ENCODE measurements at places on chromosomes 16 and 17.

DNA sequence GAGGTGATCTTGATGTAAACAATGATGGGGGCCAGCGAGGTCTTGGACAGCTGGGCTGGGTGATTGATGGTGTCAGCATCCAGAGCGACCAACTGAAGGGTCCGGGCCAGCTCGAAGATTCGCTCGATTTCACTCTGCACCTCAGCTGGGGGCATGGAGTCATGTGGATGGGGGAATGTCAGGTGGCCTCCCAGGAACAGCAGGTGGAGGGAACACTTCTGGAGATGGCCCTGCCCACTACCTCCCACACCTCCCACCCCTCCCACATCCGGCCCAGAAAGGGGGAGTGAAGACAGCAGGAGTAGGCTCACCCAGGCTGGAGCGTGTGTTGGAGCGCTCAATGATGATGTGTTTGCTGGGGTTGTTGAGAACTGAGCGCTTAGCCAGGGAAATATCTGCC, 13.7 kb downstream of the CACNB1 start:
- DNase-seq = no peak

GRCh38 chr16:83704656-83705055, 103.1 kb upstream of the HSBP1 start:
- no peak for DNase-seq

- no peak for DNase-seq
Measured at GRCh38 chr16:80655751-80656150, 115.0 kb downstream of the DYNLRB2 start.

GRCh38 chr17:45823598-45823997, 21.1 kb upstream of the SPPL2C start:
- DNase-seq = no peak

DNA sequence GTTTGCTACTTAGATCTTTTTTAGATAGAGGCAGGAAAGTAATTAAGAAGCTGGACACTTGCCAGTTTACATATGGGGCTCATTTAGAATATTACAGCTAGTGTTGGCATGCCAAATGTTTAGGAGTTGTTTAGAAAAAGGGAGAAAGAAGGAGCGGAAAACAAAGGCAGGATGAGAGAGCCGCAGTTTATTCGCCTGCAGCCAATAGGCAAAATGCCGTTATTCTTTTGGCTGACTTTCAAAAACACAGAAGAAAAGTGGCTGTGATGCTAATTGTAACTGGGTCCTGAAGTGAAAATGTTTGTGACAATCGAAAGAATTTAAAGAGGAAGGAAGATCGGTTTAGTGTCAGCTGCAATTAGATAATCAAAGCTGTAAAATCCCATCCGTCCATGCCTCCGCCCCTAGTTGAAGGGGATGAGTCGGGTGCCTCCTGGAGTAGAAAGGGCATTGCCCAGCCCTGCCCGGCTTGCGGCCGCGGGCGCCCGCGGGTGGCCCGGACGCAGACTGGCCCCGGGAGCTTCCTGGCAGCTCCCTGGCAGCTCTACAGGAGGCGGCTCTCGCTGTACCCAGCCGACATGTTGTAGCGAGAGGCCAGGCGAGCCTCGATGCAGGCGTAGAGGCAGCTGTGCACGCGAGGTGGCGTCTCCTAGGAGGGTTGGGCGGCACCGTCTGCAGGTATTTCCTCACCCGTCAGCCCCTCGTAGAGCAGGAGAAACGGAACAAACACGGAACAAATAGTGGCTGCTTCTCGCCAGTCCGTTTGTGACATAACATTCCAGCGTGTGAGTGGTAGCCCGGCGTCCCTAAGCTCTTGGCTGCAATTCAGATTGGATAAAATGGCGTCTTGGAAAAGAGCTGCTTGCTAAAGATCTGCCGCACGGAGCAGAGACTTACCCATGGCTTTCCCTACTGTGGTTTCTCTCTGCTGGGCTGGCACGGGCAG, 82.2 kb downstream of the TNRC6C start:
- DNase-seq = no peak

- no peak for DNase-seq
Measured at GRCh38 chr16:27214084-27214961, 11.0 kb downstream of the KDM8 start.

DNA sequence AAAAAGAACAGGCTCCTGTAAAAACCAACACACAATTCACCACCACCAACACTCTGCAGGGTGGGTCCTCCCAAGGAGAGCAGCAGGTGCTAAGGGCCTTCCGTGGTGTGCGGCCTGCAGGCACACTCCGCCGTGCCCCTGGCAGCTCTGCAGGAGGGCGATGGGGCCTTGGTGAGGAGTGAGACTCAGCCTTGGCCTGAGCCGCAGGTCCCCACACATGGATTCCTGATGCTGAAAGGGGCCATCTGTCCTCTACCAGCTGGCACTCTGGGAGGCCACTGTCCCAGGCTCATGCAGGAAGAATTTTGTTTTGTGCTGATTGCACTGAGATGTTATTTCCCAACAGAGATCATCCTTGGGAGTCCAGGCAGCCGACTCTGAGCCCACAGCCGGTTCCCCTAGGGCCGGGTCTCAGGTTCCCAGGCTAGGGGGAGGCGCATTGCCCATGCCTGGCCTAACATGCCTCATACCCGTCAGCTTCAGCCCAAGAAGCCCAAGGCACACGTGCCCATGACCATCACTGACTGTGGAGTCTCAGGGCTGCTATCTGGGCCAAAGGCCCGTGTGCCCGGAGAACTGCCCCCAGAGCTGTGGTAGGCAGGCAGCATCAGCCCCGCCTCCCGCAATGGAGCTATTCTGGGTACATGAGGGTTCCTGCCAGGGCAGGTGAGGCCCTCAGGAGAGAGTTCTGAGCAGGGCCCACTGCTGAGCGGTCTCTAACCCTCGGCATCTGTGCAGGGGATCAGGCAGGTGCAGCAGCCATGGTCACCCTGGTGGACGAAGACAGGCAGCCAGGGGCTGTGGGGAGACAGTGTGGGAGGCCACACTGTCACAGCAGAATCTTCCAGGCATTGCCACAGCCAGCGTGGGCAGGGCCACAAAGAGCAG, 97.9 kb upstream of the ZNF469 start:
- DNase-seq = no peak

DNA sequence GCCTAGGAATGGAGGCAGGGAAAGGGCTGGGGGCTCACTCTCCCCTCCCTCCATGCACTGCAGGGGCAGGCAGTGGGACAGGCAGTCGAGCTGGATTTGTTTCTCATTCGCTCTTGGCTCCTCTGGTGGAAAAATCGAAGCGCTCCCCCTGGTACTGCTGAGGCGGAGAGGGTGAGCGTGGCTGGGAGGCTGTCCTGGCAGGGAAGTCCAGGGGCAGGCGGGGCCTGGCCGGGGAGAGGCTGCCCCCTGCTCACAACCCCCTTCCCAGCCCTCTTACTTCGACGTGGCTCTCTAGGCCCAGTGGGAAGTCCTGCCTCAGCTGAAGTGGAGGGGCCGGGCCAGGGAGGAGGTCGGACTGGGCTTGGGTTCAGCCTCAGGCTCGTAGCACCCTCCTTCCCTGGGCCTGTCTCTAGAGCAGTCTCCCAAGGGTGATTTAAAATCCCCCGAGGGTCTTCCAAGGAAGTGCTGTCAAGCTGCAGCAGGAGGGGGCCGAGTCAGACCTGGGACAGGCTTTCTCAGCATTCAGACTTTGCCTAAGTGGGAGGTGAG, 16.5 kb upstream of the TMEM92 start:
- no peak for DNase-seq

GRCh38 chr17:2207815-2208515, 95.6 kb downstream of the SMG6 start:
- DNase-seq = no peak

- no peak for DNase-seq
Measured at GRCh38 chr17:72976971-72977770, 115.3 kb downstream of the SLC39A11 start.

DNA sequence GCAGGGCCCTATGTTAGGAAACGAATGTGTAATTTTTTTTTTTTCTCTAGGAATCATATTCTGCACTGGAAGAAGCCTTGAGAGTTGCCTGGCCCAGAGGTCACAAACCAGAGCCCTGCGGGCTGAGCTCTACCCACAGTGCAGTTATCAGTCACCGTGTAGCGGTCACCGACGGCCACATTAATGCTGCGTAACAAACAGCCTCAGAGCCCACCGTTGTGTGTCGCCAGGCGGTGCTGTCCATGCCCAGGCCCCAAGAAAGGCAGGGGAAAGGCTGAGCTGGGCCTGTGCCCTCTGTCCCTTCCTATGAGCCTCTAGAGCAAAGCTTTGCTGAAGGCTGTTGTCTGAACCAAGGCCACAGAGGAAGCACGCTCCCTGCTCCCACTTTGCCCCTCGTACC, 4.5 kb upstream of the LMF1 start:
- no peak for DNase-seq

DNA sequence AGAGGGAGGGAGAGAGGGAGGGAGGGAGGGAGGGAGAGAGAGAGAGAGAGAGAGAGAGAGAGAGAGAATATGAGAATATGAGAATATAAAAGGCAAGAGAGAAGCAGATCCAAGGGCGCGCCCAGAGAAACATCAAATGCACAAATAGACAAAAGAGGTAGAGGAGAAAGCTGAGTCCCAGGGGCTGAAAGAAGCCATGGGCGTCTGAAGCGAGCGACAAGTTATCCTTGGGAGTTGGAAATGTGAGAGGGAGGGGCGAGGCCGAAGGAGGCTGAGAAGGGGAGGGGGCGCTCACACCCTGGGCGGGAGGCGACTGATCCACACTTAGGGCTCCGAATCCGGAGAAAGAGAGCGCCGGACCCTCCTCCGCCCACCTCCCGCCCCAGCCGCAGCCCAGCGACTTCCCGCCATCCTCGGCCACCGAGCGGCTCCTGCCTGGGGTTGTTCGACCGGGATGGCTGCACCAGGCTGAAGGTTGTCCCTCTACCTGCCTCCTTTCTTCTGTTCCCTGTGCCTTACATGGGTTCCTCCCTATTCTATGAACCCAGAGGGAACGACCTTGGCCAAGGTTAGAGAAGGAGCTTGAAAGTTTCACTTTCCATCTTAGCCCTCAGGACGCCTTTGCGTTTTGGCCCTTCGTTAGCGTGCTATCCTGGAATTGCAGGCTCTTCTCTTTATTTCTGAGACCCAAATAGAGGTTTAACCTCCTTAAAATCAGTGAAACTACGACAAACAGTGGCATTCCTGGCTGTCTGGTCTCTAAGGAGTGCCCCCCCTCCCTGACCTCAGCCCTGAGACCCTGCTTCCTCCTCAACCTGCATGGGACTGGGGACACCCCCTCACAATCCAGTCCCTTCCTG, 21.2 kb upstream of the HOXB9 start:
- no peak for DNase-seq

- DNase-seq = no peak
Measured at GRCh38 chr16:46899443-46900143, 15.4 kb downstream of the GPT2 start.

DNA sequence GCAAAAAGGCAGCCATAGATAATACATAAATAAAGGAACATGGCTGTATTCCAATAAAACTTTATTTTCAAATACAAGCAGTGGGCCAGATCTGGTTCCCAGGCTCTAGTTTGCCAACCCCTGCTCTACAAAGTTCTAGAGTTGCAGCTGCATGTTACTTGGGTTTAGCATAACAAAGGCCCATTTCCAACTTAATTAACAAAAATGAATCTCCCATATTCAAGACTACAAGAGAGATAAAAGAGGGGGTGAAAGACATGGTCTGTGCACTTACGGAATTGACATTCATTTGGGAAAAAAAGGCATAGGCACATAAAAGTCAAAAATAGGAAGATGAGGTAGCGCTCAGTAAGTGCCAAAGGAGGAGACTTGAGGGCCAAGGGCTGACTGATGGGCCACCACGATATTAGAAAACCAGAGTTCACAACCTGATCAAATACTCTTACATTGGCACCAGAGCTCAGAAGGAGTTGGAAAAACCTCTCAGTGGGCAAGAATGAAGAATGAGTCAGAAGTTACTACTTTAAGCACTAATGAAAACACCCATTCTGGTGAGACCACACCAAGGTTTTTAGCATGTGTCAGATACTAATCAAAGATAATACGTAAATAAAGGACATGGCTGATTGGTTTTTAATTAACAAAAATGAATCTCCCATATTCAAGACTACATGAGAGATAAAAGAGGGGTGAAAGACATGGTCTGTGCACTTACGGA, 164.0 kb downstream of the VPS53 start:
- no peak for DNase-seq

DNA sequence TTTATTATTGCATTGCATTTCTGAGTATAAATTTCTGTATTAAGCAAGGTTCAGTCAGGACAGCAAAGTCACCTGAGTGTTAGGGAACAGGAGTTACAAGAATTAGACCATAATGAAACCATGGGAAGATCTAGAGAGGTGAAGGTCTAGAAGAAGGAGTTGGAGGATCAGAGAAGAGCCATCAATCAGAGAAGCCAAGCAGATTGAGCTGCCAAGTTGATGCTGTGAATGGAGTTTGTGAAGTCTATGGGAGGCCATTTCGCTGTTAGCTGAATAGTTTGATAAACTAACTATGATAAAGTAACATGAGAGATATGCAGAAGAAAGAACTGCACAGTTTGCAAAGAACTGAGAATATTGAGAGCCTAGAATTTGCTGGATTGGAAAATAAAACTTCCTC, 40.4 kb downstream of the FBXL20 start:
- no peak for DNase-seq

DNA sequence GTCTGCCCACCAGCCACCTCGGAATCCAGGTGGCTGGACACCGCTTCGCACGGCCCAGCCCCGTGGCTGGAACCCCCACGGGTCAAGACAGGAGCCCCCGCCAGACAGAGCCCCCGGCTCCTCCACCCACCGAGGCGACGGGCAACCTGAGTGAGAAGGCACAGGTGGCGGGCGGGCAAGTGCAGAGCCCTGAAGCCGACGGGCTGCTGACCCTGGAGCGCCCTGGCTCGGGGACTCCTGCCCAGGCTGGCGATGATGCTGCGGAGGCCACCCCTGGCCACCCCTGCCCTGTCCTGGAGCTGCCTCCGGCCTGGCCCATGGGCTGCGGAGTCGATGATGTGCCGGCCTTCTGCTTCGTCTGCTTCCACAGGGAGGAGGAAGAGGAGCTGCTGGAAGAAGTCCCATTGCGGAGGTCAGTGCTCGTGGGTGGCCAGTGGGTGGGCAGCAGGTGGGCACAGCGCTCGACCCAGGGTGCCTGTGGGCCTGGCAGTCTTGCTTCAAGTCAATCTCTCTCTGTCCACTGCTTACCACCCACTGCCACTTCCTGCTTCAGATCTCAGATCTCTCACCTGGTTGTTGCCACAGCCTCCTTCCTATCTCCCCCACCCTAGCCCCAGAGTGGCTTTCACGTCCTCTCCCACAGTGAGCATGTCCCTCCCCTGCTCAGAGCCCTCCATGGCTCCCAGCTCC, 33.1 kb upstream of the SBK1 start:
- no peak for DNase-seq

- no peak for DNase-seq
Measured at GRCh38 chr17:68704871-68705713, 103.9 kb upstream of the FAM20A start.
